ENCODE measurements at places on chromosomes 11 and 22.

- DNase-seq, result no peak
Observed at GRCh38 chr11:86314636-86315035, 12.6 kb downstream of the HIKESHI start.

DNA sequence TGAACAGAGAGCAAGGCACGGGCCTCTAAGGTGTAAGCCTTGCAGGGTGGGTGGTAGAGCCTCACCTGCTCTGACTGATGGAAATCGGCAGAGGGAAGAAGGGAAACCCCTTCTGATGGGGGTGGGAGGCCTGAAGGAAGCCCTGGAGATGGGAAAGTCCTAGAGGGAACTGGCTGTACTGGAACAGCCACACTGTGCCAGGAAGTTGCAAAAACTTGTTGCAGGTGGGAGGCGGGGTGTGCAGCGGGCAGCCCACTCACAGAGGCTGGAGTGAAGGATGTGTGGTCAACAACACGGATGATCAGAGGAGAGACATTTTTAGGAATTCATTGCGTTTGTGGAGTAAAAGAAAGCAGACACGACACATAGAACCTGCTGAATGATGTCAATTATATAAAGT lies 91.3 kb downstream of the ZC3H12C start:
- DNase-seq, result no peak

- DNase-seq, result no peak
Observed at GRCh38 chr11:101401245-101401644, 182.6 kb downstream of the TRPC6 start.

GRCh38 chr11:61524963-61525587 lies 16.5 kb downstream of the LRRC10B start:
- DNase-seq, result no peak

DNA sequence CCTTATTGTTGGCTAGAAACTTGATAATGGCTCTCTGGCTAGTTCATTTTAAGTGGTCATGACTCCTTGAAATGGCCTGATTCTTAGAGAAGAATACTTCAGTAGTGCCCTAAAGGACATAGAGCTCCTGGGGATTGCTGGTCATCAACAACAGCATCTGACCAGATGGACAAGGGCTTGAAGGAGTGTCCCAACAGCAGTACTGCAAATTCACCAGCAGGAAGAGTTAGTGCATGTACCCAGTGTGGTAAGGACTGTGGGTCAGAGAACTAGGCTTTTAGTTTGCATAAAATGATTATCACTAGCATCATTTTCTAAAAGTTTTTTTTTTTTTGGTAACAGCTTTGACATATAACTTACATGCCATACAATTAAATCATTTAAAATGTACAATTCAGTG lies 39.5 kb upstream of the CUL5 start:
- no peak for DNase-seq

DNA sequence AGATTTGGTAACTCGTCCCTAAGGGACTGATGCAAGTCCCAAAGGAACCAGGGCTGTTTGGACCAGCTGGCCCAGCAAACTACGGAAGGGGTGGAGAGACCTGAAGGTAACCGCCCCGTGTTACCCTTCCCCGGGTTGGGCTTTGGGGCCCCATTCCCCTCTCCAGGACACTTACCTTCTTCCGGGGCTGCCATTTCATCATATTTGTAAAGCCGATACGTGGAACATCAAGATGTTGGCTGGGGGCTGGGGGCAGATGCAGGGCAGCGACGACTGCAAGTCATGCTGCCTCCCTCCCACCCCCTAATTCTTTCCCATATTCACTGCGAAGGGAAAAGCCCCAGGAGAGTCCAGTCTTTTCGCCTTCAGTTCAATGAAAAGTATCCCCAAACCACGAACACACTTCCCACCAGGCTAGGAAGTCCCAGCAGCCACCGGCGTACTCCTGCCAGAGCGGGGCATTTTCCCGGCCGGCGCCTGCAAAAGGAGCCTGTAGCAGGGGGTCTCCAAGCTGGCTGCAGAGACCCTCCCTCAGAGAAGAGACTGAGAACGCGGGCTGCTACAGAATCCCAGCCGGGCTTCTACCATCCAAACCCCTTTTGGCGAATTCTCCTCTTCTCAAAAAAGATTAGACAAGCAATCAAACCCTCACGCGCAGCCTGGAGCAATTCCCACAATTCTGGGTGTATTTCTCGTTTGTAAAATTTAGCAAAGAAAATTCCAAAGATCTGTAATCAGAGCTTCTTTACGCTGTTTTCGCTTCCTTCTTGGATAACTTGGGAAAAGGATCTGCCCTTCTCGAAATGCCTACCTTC lies 236.7 kb downstream of the TTC28 start:
- DNase-seq, result no peak

DNA sequence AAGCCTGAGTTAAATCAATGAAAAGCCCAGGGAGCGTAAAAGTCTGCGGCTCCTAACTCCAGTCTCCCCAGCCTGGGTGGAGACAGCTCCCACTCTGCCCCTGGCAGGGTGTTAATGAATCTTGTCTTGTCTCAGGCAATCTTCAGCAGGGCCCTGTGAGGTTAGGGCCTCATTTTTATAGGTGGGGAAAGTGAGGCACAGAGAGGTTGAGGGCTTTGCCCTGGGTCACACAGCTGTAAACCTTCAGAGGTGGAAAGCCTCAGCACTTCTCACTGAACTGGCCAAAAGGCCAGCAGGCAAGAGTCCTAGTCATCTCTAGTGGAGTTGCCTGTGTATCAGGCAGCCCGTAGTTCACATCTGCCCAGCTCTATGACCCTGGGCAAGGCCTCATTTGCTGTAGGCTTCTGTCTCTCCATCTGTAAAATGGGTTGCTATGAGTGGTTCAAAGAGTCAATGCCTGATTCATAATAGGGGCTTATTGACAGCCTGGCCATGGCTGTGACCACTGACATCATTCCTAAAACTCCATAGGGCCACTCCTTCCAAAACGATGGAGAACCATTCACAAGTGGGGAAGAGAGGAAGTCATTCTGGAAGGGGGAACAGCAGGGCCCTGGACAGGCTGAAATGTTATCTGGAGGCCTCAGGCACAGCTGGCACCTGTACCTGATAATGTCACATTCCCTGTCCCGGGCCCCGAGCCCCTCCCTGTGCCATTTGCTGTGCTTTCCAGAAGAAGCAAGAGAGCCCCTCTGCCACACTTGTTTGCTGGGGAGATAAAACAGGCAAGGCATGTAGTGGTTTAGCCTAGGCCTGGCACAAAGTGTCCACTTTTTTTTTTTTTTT lies 6.0 kb downstream of the CBX7 start:
- DNase-seq, result no peak

- no peak for DNase-seq
Observed at GRCh38 chr22:20522134-20523004, 15.0 kb downstream of the MED15 start.

- DNase-seq, result no peak
Observed at GRCh38 chr11:62129590-62130282, 5.9 kb downstream of the INCENP start.

DNA sequence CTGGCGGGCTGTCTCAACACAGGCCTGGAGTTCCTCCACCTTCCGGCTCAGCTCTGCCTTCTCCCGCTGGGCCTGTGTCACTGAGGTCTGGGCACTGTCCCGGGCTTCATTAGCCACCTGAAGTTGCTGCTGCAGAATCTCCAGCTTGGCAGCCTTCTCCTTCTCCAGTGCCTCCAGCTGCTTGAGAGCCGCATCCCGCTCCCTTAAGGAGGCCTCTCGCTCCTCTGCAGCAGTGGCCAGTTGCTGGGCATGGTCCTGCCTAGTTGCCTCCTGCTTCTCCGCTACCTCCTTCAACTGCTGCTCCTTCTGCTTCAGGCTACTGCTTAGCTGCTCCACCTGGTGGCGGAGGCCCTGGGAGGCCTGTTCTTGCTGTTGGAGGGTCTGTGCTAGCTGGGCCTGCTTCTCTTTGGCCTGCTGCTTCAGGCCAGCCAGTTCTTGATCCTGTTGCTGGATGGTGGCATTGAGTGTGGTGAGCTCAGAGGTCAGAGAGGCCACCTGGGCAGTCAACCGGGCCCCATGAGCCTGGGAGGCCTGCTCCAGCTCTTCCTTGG lies 16.9 kb downstream of the IL18BP start:
- DNase-seq, result no peak

- no peak for DNase-seq
Observed at GRCh38 chr22:24424901-24425775, 2.3 kb upstream of the ADORA2A start.

DNA sequence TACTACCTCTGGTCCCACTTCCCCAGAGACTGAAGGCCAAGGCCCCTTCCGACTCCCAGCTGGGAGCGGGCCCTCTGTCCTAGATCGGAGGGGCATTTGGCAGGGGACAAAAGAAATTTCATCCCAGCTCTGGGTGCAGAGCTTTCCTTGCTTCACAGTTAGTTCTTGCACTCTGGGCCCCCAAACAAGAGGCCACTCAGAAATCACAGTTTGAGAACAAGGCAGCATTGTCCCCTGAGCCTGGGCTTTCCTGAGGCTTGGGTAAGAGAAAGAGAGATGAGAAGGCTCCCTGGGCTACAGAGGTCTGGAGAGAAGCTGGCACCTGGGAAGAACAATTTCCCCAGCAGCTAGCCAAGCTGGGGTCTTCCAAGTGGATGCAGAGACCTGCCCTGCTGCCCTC lies 71.8 kb upstream of the NCAM1 start:
- DNase-seq, result no peak
